Fibroblast of skin of scalp (primary cell): ENCODE measurements at places on chromosomes 4 and X.

- DNase-seq, result no peak
These were observed 37.6 kb downstream of the PF4 start for GRCh38 chr4:73944061-73944875.

GRCh38 chrX:155071694-155072280 is 479 bp downstream of the BRCC3 start:
- DNase-seq, result no peak

- DNase-seq, result no peak
These were observed 28.0 kb downstream of the TBL1X start for GRCh38 chrX:9492901-9493300.

DNA sequence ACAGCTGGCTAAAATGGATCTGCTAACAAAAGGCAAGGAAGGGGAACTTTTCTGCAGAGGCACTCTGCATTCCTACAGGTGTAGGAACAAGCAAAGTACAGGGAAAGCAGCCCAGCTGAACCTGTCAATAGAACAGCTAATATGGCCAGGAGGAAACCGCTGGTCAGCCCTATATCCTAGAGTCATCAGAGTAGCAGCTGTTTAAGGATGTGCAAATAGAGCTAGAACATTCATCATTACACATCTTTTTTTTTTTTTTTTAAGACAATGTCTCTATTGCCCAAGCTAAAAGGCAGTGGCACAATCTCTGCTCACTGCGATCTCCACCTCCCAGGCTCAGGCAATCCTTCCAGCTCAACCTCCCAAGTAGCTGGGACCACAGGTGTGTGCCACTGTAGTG is 163.0 kb downstream of the BTC start:
- DNase-seq, result no peak

GRCh38 chrX:37287741-37288444 is 61.3 kb upstream of the PRRG1 start:
- no peak for DNase-seq

GRCh38 chrX:24093746-24094145 is 39.0 kb downstream of the EIF2S3 start:
- no peak for DNase-seq

DNA sequence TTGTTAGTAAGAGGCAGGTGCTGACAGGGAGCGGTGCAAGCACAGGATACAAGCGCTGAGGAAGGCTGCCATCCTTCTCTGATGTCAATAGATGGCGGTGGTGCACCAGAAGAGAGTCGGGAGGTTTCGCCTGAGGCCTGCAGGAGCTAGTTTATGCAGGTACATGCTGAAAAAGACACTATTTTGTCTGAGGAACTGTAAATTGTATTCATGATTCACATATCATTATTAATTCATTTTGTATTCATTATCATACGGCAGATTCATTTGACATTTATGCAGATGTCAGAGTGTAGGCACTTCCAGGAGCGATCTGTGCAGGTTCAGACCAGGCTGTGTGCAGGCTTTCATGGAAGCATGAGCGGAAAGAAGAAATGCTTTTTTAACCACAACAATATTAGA is 824.0 kb downstream of the STIM2 start:
- DNase-seq, result peak; percentile 64

- no peak for DNase-seq
These were observed 22.0 kb downstream of the RUFY3 start for GRCh38 chr4:70743731-70744130.

- DNase-seq, result peak; percentile 51
These were observed 7.8 kb downstream of the YTHDC1 start for GRCh38 chr4:68342134-68342533.

DNA sequence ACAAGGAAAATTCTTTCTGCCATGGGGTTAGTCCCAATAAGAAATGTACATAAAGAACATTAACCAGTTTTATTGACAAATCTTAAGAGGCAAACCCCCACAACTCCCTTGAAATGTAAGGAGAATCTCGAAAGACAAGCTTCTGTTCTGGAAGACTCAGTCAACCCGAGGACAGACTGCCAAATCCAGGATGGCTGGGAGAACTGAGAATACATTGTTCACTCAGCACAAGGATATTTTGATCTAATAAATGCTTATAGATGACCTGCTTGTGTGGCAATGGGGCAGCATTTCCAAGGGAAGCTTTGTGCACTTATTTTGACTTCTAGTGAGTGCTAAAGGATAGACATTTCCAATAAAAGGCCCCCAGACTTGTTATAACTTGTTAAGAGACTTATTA is 280.4 kb downstream of the DHX15 start:
- no peak for DNase-seq

DNA sequence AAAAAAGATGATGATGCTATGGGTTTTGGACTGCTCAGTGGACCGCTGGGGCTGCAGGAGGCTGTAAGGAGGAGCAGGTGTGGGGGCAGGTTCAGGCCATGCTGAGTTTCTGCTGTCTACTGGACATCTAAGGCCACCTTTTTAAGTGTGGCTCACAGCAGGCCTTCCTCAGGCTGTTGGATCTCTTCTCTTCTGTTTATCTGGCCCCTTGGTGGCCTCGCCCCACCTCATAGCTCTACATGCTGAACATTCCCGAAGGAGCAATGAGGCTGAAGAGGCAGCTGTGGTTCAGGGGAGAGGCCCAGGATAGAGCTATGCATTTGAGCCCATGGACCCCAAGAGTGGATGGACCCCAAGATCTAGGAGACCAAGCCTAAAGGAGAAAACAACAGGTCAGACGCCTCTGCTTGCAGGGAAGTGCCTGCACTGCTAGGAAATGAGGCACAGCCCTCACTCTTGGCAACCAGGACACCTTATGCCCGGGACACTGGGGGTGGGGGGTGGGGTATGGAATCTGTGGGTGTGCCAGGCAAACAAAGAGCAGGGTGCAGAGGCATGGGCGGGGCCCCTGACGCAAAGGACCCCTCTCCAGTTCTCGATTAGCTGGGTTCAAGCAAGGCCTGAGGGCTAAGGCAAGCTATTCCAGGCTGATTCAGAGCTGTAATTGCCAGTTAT is 168.9 kb downstream of the BCOR start:
- no peak for DNase-seq

DNA sequence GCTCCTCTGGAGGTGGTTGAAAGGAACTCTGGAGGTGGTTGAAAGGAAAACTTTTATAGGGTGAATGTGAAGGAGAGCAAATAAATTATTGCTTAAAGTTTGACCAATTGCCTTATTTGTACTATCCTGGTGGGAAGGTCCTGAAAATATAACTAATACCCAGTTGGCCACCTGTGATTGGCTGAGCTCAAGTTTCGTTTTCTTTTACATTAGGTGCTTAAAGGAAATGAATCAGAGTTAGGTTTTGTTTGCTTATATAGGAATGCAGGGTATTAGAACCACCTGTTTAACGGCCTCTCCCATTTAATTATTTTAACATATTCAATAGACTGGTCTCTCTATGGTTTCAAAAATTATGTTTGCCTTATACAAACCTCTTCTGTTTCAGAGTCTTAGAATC is 497.6 kb downstream of the PRR32 start:
- no peak for DNase-seq

- DNase-seq, result peak; percentile 25
These were observed 16.0 kb upstream of the C4orf36 start for GRCh38 chr4:86908251-86908657.

DNA sequence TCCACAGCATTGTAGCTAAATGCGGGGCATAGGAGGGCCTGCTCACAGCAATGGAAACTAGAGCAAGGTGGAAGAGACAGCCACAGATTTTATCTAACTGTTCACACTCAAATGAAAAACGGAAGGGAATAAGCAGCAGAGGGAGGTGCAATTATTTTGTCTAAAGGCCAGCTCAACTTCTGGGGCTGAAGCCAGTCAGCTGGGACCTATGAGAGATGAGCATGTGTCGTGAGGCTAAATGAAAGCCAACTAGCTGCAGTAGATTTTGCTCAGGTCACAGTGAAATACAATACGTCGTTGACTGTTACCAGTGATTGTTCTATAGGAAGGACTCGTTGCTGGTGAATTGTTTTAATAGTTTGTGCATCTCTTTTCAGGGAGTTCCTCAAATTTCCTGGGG is 26.4 kb upstream of the FGFBP2 start:
- DNase-seq, result no peak

DNA sequence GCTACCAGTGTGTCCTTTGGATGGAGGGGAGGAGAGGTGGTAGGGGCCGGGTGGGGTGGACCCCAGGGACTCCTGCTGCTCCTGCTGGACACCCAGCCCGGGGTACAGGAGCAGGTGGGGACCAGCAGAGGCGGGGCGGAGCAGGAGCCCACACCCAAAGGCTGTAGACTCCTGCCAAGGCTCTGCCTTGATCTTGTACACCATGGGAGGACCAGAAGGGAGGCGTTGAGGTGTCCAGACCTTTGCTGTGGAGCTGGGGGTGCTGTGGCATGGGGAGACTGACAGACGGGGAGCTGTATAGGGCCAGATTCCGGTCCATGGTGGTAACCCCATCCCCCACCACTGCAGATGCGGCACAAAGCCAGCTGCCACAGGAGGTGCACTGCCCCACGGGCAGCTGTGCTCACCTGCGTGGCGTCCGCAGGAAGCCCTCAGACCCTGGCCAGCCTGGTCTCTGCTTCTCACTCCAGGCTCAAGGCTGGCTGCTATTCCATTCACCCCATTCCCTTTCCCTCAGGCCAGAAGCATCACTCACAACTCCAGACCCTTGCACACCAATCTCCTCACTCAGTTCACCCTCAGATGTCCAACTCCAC is 5.0 kb upstream of the SLC26A1 start:
- no peak for DNase-seq

DNA sequence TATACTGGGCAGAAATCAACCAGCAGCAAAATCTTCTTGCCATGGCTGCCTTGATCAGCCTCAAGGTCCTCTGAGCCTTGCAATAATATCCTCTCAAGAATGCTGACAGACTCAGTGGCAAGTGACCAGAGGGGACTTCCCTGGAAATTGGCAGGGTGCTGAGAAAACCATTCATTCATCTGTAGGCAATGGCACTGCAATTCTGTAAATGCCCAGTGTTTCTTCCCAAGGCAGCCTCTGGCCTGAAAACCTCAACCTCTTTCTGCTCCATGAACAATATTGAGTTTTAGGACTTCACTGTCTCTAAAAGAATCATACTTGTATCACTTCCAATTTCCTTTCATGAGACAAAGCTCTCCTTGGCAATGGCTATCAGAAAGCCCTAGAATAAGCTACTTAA is 754.3 kb upstream of the TENM3 start:
- DNase-seq, result no peak

DNA sequence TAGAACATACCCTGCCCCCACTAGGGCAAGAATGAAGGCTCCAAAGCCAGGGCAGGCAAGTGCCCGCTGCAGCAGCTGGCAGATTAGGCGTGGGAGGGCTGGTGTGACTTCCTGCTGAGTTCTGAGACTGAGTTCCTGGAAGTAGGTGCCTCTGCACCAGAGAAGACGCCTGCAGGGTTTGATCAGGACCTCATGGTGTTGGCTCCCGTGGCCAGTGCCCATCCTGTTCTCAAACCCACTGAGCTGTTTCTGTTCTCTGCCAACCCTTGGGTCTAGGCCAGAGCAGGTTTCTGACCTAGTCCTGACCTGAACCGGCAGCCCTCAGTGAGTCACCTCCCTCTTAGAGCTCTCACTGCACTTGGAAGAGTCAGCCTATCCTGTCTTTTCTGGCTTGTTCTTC is 220.7 kb downstream of the HS6ST2 start:
- no peak for DNase-seq
